ENCODE measurements at places on chromosomes 2 and 18.

GRCh38 chr2:208179028-208179609 lies 10.7 kb downstream of the C2orf80 start:
- no peak for DNase-seq

GRCh38 chr2:64998658-64999061 lies 9.5 kb downstream of the SLC1A4 start:
- DNase-seq = no peak

GRCh38 chr2:162430323-162430722 lies 86.4 kb downstream of the GCA start:
- DNase-seq = no peak

DNA sequence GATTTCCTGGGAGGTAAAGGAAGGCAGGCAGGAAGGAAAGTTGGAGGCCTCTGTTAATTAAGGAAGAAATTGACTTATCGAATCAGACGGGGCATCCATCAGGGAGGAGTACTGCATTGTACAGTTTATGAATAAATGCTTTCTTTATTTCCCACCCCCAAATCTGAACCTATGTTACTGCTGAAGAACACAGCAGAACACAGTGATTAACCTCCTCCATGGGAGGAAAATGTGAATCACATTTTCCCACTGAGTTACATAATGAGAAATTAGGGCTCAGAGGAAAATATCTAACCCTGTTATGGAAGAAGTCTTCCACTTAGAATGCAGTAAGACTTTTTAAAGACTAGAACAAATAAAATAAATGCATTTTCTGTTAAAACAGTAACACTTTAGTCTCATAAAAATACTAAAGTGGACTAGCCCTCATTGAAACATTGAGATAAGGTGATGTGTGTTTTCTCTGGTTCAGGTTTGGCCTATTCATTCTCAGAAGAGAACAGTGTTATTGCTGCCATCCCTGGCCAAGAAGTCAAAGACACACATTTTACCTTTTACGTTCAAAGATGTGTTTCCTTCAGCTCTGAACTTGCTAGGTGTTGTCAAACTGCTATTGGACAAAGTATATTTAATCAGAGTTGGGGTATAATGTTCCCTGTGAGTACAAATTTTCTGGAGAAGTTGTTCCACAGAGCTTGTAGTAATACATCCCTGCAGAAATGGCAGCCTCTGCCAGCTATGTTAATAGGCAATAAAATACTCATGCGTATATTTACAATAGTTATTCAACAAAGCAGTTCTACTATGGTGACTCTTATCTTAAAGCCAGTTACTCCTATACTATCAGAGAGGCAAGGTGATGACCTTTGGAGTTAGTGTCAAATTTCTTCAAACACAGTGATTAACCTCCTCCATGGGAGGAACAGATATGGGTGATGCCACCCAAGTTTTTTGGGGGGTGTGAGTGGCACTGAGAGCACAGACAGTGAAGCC lies 11.1 kb downstream of the DNAH6 start:
- DNase-seq = no peak

DNA sequence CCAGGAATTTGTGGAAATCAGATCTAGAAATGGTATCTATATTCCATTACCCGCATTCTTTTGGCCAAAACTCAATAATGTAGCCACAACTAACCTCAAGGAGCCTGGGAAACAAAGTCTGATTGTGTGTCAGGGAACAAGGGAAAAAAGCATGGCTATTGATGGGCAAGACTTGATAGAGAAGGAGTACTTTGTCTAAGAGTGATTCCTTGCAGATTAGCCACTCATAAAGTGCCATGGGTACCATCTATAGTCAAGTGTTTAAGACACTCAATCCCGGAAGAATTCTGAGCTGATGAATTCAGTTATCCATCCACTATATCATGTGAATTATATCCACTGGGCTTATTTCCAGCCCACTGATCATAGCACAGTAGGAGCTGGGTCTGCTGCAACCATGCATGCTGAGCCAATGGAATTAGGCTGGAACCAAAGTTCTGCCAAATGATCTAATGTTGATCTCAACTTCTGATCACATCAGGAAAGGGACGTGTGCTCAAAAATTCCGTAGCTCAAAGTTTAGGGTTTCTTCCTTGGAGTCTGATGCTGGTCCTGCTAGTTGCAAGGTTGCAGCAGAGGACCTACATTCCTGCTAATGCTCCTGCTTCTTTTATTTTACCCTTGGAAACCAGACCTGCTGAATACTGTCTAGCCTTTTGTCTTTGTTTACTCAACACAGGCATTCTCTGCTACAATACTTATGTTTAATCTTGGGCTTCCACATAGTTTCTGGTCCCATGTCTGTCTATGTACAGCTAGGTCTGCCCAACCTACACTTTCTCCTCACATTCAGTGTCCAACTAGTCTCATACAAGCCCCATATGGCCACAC lies 629.7 kb downstream of the IRS1 start:
- DNase-seq = no peak

DNA sequence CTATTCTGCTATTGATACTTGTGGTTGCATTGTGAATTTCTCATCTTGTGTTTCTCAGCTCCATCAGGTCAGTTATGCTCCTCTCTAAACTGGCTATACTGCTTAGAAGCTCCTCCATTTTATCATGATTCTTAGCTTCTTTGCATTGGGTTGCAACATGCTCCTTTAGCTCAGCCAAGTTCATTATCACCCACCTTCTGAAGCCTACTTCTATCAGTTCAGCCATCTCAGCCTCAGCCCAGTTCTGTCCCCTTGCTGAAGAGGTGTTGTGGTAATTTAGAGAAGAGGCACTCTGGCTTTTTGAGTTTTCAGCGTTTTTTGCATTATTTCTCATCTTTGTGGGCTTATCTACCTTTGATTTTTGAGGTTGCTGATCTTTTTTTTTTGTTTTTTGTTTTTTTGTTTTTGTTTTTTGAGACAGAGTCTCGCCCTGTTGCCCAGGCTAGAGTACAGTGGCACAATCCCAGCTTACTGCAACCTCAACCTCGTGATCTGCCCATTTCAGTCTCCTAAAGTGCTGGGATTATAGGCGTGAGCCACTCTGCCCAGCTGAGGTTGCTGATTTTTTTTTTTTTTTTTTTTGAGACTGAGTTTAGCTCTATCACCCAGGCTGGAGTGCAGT lies 36.0 kb downstream of the ANKRD12 start:
- no peak for DNase-seq

DNA sequence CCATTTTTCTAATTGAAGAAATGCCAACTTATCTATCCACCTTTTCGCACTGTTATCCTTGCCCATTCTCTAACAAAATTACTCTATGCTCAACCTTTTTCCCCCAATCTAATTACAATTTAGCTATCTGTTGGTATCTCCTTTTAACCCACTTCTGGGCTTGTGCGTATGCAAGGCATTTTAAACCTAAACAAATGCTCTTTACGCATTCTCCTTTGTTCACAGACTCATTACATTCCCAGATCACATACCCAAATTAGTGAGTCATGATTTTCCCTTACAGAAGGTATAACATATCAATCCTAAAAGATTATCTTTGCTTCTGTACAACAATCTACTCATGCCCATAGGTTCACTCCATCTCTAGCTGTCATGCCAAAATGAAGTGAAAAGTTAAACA lies 71.7 kb upstream of the LYPD1 start:
- no peak for DNase-seq

GRCh38 chr2:101089942-101090799 lies 61.0 kb downstream of the TBC1D8 start:
- no peak for DNase-seq

DNA sequence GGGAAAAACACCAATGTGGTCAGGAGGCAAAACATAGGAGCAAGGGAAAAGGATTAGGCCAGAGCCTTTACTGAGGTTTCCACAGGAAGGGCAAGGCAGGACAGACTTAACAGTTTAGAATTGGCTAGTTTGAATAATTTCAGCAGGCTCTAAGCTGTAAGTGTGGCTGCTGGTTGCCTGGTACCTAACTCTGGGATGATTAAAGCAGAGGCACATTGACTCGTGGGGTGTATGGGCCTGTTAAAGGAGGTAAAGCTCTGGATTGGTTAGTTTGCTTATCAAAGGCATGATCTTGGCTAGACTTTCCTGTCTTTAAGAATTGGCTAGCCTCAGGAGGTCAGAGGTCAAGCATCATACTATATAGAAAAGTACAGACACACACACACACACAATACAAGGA lies 132.6 kb downstream of the SPAG16 start:
- DNase-seq = no peak

DNA sequence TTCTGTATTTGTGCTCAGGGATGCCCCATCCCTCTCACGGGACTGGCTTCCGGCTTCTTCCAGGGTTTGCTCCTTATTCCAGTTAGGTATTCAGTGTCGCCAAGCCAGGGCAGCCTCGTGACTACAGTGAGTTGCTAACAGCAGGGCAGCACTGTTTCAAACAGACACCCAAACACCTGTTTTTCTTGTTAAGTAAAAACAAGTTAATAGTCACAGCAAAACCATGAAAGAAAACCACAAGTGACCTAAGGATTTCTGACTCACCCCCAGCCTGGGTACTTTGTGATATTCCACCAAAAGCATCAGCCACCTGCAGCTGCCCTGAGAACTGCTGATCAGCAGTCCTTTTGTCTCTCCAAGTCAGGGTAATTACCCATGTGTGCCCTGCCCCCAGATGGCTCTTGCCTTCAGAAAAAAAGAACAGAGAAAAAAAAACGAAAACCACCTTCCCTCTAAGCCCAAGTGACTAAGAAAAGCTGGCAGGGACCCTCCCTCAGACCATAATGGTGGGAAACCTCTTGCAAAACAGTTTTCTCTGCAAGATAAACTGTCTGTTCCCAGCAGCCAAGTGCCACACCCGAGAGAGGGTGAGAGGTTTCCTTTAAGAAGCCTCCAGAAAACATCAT lies 178.2 kb downstream of the ANAPC1 start:
- peak; percentile 76 for DNase-seq

GRCh38 chr2:152166633-152167032 lies 8.9 kb downstream of the STAM2 start:
- DNase-seq = no peak

DNA sequence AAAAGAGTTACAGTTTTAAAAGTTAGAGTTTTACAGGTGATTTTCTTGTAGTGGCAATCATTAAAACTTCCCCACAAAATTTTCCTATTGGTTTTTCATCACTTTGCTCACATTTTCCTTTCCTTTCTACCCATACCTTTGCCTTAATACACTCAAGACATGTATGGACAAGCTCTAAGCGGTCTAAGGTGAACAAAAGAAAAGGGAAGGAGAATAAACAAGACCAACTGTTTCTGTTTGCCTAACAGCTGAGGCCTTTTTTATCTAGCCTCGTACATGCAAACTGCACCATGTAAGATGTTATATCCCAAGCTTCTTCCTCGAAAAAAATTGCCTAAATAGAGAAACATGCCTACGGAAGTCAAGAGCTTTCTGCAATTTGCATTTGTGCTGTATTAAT lies 33.9 kb upstream of the TBC1D8 start:
- no peak for DNase-seq

DNA sequence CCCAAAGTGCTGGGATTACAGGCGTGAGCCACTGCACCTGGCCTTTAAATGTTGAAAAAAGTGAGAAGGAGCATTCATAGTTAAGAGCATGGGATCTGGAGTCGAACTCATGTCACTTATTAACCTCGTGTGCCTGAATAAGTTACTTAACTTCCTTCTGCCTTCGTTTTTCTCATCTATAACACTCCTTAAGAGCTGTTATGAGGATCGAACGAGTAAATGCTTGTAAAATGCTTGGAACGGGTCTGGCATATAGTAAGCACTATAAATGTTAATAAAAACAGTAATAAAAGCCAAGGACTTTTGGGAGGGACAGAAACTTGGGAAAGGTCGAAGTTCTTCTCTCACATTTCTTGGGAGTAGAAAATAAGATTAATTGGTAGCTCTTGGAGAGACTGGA lies 40.8 kb downstream of the RAB10 start:
- DNase-seq = no peak

DNA sequence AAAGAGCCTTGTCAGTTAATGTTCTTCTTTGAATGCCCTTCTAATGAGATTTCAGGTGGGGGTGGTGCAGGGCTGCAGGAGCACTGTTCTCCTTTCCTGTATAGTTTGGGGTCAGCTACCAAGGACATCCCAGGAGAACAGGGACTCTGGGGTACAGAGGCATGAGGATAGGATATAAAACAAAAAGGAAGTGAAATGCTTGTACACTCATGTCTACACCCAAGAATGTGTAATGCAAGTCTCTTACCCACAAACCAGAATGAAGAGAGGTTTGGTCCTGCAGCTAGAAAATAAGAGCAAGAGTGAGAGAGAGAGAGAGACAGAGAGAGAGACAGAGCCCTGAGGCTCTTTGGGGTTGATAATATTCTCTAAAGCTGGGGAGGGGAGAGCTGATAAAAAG lies 151.8 kb upstream of the KCTD1 start:
- no peak for DNase-seq

GRCh38 chr18:22705328-22705727 lies 227.8 kb upstream of the RBBP8 start:
- no peak for DNase-seq

GRCh38 chr2:72145289-72145657 lies 2.4 kb downstream of the CYP26B1 start:
- DNase-seq = no peak

GRCh38 chr2:40803900-40804299 lies 352.0 kb upstream of the SLC8A1 start:
- no peak for DNase-seq

DNA sequence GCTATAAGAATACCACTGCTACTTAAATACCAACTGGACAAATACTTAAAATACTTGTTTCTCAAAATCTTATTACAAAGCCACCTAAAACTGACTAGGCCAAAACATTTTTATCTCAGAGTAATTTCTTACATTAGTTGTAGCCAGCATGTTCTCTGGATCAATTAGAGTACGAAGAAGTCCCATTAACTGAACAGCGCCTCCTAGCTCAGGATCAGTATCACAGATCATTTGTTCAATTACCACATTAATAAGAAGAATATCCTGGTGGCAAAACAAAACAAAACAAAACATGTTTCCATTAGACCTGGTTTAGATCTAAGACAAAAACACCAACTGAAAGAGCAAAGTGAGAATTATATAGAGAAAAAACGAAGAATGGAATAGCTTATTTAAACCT lies 36.0 kb downstream of the PPP4R3B start:
- no peak for DNase-seq

GRCh38 chr18:8562070-8562469 lies 47.2 kb upstream of the RAB12 start:
- no peak for DNase-seq

DNA sequence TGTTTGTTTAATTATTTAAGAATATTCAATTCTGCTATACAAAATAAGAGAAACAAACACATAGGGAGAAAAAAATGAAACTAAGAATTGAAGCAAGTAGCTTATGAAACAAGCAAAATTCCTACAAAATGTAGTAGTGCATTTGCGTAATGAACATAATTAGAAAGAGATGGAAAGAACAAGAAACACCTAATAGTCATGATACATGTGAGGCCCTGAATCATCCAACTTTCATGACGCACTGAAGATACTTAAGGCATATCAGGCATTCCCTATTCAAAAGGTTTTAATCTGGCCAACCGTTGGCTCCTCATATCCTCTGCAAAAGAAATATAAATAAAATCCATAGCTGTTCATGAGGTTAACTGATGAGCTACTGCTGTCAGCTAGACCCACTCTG lies 14.5 kb upstream of the NAB1 start:
- no peak for DNase-seq

GRCh38 chr2:102120261-102120660 lies 22.3 kb upstream of the IL1R1 start:
- no peak for DNase-seq

- no peak for DNase-seq
Measured at GRCh38 chr2:114405247-114406116, 37.0 kb upstream of the DPP10 start.
